IPS DF 19.7 (cell line): ENCODE measurements at places on chromosomes 5 and 9.

- no peak for DNase-seq
Observed at GRCh38 chr5:67090040-67090439, 106.6 kb downstream of the CD180 start.

- no peak for DNase-seq
Observed at GRCh38 chr5:130773813-130774212, 391.2 kb downstream of the HINT1 start.

DNA sequence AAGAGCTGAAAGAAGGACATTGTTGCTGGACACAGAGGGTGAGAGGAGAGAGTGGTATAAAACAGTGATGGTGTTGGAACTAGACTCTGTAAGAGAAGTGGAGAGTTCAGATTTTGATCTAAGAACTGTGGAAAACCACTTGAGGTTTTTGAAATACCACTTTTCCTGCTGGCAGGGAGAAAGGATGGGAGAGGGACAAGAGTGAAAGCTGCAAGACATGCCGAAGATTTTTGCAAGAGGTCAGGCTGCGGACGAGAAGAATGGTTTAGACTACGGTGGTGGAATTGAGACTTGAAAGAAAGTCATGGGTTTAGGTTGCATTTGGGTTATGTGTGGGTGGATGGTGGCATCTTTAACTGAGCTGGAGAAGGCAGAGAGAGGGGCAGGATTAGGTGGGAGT, 202.2 kb upstream of the RPS23 start:
- DNase-seq = no peak

- DNase-seq = no peak
Observed at GRCh38 chr5:42300496-42300895, 122.7 kb upstream of the GHR start.

- DNase-seq = no peak
Observed at GRCh38 chr9:93865245-93865644, 89.9 kb downstream of the BARX1 start.

- DNase-seq = no peak
Observed at GRCh38 chr9:130854092-130854491, 19.0 kb downstream of the ABL1 start.

GRCh38 chr9:31103836-31104235, 1280.6 kb upstream of the ACO1 start:
- no peak for DNase-seq

- DNase-seq = no peak
Observed at GRCh38 chr9:70902692-70903131, 218.7 kb downstream of the TRPM3 start.

- no peak for DNase-seq
Observed at GRCh38 chr5:73625372-73625943, 538 bp upstream of the ARHGEF28 start.

DNA sequence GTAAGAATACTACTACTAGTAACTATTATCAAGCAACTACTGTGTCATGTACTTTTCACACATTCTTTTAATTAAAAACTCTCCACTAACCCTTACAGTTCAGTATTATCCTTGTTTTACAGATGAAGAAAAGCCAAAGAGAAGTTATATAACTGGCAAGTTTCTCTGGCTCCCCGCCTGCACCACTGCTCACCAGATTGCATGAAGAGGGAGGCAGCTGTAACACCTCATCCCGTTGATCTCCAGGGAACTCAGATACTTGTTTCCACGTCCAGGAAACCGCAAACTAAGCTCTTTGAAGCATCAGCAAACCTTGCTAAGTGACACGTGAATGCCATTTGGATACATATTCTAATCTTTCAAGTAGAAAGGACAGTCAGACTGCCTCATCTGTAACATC, 70.3 kb downstream of the RIGI start:
- no peak for DNase-seq
